Posterior cingulate gyrus (tissue), 11 donors: ENCODE measurements at places on chromosomes 1 and 21.

- no peak for DNase-seq
These were observed 15.7 kb downstream of the FNDC7 start for GRCh38 chr1:108728327-108728923.

DNA sequence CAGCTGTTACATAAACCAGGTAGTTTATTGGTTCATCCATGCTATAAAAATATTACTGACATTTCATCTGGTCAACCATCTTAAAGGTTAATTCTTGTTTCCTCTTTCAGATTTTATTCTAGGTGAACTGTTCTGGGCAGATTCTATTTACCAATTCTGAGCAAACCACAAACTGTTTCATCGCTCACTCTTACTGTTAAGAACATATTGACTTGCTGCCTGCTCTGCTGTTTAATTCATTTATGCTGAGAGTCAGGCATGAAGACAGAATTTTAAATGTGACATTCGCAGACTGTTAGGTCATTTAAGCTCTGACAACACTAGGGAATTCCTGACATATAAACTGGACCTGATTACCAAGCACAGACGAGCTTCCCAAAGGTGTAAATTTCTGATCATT, 98.3 kb downstream of the PIGK start:
- no peak for DNase-seq

GRCh38 chr1:116827607-116828105, 73.4 kb downstream of the CD2 start:
- DNase-seq, result no peak

DNA sequence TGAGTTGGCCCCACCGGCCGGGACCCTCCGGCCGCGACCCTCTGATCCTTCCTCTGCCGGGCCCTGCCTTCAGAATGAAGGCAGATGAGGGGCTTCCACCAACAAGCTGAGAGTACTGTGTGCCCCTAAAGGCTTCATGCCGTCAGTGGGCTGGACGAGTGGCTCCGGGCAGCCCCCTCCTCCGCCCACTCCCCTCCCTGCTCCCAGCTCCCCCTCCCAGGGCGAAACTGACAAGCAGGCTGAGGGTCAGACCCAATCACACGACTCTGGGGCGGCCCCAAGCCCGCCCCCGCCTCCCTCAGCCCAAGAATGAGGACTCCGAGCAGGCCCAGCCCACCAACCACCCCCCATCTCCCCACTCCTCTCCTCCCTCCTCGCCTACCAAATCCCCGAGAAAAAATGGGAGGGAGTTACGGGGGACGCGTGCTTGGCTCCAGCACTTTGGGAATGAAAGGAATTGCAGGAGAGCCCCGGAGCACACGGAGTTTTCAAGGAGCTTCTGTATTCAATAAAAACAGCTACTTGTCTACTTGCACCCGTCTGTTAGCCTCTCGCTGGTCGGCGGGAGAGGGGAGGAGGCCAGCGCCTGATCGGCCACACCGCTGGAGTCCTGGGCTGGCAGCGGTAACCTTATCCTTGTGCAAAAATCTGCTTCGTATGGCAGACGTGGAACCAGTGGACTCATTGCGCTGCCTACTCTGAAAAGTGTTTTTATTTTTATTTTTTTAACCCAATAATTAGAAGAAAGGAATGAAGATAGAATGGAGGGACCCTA, at the start of gene COL11A1:
Gene COL11A1, minus strand, starts transcription at position 147 of the 775 bp plus-strand sequence. CDS start 344 bp downstream, outside the sequence.
- peak; percentile 38 for DNase-seq

DNA sequence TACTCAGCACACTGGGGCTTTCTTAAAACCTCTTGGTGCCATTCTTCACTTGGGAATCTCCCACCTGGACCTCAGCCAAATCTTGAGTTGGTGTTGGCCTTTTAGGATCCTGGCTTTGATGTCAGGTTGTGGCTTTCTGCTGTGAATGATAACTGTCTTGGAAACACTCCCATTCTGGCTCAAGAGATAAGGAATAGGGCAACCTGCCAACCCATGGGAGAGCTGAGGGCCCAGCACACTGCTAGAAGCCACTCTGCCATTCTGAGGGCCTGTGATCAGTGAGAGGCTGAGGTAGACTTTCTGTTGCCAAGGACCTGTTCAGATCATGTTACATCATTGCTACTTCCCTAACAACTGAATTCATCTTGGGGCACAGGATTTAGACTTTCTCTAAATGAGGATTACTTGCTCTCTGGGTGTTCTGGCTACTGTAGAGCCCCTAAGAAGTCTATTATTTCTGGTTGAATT, 45.8 kb downstream of the TTC39A start:
- DNase-seq, result no peak

DNA sequence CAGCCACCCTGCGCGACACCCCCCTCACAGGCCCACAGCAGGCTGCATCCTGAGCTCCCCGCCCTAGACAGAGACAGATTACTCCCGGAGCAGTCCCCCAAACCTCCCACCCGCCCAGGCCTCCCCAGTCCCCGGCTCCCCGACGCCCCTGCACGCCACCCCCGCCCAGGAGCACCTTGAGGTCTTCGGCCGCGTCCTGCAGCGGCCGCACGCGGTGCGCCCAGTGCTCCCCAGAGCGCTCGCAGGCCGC, 731 bp downstream of the TRIM11 start:
- no peak for DNase-seq

GRCh38 chr1:12597792-12598191, 20.2 kb downstream of the DHRS3 start:
- DNase-seq, result no peak

GRCh38 chr1:59388191-59388590, 91.3 kb downstream of the FGGY start:
- no peak for DNase-seq

GRCh38 chr1:184661801-184662200, 92.9 kb downstream of the EDEM3 start:
- no peak for DNase-seq

DNA sequence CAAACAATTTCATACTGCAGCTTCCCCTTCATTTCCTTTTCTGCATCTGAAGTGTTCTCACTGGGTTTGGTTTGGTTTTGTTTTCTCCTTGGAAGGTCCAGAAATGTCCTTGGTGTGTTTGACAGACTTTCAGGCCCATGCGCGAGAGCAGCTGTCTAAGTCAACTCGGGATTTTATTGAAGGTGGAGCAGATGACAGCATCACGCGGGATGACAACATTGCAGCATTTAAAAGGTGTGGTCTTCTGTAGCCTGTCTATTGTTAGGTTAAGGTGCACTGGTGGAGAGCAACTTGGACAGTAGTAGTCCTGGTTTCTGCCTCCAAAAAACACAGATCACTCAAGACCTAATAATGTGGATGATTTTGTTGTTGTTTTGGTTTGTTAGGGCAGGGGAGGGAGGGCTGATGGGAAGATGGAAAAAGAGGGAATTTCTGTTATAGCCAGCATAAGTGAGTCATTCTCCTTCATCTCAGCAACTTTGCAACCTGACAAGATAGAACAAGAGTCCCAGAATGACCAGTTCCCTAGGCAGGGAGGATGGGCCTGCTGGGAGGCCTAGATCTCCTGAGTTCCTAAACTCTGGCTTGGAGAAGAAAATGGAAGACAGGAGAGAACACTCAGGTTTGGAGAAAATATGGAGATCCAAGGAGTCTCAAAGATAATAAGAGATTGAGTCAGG, 12.5 kb downstream of the HAO2 start:
- DNase-seq, result no peak

DNA sequence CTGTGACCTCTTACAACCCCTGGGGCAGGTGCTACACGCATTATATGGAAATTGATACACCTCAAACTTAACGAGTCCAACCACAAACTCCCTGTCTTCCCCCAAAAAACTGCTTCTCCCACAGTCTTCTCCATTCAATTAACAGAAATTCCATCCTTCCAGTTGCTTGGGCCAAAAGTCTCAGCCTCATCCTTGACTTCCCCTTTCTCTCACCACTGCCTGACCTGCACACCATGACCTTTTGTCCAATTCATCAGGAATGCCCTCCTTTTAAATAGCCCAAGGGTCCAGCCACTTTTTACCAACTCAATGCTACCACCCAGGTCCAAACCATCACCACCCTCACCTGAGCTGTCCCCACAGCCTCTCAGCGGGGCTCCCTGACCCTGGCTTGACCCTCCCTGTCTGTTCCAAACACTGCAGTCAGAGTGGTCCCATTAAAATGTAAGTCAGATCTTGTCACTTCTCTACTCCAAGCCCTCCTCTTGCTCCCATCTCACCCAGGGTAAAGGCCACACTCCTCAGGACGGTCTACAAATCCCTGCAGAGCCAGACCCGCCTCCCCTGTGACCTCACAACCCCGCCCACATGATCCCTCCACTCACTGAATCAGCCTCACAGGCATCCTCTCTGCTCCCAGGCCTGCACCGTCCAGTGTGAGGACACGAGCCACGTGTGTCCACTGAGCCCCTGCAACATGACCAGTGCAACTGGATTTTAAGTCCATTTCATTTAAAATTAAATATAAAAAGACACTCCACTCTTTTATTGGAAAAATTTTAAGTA, 18.5 kb downstream of the KCNN3 start:
- DNase-seq, result no peak

DNA sequence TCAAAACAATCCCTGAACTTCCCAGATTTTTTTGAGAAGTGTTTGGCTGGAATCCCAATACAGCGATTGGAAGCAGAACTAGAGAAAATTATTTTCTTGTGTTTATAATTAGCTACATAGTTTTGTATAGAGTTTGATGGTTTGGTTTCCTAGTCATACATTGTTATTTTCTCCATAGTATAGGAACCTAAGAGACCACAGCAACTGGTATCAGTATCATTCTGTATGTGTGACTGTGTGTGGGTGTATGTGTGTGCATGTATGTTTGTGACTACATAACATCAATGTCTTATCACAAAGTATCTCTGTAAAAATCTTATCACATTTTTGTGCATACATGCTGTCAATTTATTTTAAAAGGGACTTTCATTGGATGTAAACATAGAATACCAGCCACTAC, 780.5 kb downstream of the MRPL39 start:
- DNase-seq, result no peak

DNA sequence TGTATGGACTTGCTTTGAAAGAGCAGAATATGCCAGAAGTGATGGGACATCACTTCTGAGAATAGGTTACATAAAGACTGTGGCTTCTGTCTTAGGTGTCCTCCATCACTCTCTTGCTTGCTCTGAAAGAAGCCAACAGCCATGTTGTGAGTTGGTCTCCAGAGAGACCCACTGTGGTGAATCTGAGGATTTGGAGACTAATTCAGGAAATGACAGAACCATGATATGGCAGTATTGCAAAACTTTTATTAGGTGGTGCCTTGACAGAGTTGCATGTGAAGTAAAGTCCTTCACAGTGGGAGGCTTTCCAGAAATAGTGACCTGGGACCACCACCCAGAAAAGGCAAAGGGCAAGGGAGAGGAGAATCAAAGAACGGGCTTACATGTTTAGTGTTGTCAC, 628.6 kb downstream of the KCNT2 start:
- no peak for DNase-seq

DNA sequence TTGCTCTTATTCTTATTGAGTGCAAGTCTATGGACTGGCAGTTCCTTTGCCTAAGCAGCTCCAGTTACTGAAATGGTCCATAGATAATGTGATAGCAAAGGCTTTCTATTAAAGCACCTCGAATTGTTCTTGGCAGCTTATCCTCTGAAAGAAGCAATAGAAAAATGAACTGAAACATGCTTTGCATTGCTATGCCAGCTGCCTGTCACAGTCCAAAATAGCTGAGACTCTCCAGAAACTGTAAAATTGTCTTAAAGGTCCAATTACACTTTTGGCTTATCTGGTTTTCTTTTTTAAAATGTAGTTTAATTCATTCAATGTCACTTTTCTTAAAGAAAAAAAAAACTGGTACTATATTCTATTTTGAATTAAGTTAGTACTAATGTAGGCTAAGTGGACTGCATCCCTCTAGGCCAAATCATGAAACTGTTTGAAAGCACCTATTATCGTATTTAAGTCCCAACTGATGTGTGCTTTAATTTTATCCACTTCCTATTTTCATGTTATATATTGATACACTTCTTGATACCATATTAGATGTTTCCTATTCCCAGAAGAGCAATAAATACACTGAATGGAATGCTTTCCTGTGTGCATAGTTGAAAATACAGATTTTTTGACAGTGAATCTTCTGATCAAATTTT, 208.0 kb upstream of the DEPDC1 start:
- no peak for DNase-seq

GRCh38 chr1:6870571-6870970, 85.3 kb downstream of the CAMTA1 start:
- no peak for DNase-seq

- no peak for DNase-seq
These were observed 973 bp downstream of the SDF4 start for GRCh38 chr1:1230656-1231399.

DNA sequence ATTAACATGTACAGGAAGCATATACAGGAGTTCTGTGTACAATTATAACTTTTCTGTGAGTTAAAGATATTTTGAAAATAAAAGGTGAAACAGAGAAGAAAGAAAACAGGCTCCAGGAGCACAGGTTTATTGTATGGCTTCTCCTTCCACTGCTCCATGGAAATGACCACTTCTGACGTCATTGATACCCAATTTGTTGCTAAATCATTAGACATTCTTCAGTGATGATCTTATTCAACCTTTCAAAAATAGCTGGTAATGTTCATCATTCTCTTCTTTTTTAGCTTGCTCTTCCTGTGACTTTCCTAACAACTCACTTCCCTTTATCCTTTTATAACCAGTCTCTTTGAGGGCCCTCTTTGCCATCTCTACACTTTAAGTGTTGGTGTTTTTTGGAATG, 77.8 kb downstream of the KCNK2 start:
- DNase-seq, result no peak

DNA sequence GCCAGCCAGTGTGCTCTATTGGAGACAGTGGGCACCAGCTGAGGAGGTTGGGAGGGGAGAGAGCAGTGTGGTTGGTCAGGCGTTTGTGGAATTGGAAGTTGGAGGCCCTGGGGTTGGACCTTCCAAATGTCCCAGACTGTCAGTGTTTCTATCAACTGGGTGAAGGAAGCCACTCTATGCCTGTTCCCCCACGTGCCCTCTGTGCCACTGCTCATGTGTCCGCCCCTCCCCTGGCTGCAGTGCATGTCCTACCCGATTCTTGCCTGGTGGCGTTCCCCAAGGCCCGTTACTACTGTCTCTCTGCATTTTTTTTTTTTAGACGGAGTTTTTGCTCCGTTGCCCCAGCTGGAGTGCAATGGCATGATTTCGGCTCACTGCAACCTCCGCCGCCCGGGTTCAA, 21.1 kb downstream of the ADORA1 start:
- peak; percentile 89 for DNase-seq

- no peak for DNase-seq
These were observed 977.9 kb downstream of the ADGRL2 start for GRCh38 chr1:82778612-82779011.

GRCh38 chr1:170351366-170351946, 180.5 kb upstream of the GORAB start:
- DNase-seq, result no peak

DNA sequence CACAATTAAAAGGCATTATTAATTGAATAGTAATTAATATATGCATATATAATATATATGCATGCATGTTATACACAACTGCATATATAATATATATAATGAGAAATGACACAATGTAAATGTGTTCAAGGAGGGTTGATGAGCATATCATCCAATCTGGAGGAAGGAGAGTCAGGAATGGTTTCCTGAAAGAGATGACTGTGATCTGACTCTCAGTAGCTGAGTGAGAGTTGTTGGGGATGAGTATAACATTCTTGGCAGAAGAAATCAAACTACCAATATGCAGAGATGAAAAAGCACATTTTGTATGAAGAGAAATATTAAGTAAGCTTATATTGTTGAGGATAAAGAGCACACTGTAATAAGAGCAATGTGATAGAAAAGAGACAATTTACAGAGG, 37.3 kb downstream of the F13B start:
- DNase-seq, result no peak

GRCh38 chr1:110228381-110228780, 18.3 kb downstream of the KCNC4 start:
- DNase-seq, result no peak

- DNase-seq, result no peak
These were observed 361.4 kb downstream of the HLX start for GRCh38 chr1:221240690-221241089.
